ENCODE measurements at places on chromosomes 7 and 10. TPM values are rescaled to one million over a fixed set of nuclear protein-coding genes. Genes with fewer than 3 reads are reported as not detected.

Gene DGKI
- 0.12 TPM for total RNA-seq

Gene ZC3HAV1L
- total RNA-seq, result 4.3 TPM

Gene CDK1
- 131 TPM for total RNA-seq

DNA sequence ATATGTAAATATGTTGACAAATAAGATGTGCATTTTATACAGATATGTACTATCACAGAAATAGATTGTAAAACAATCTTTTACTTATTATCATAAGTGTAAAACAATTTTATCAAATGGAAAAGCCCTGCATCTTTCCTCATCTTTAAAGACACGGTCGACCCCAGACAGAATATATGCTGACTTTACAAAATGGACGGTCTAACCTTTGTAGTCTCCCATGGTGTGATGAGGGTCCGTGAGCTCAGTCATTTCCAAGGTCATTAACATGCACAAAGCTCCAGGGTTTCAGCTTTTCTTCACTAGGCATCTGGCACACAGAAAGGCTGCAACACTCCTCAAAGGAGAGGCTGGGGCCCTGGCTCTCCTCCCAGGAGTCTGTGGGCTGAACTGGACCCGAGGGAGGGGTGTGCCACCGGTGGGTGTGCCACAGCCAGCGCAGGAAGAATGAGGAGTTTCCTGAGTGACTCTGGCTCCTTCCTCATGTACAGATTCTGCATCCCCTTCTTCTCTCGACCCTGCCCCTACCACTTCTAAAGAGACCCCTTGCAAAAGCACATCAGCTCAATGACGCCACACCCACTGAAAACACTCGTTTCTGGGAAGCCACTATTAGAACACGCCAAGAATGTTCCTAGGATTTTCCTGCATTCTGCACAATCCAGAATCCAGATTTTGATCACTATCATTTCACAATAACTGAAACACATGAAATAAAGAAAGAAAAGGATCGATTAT lies 26.2 kb upstream of the ABLIM1 start:
- DNase-seq, result peak; percentile 86

DNA sequence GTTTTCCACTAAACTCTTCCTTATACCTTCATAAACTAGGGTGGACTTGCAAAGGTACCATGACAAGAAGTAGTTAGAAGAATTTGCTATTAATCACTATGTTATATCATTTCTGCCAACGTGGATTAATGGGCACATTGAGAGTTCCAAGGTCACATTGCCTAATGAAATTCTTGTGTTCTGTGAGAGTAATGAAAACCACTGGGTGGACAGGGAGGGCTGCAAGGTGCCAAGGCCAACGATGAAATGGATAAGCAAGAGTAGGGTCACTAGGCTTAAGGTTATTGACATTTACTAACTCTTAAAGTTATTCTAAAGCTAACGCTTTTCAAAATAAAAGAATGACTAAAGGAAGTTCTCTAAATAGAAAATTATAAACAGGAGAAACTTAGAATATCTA lies 6.6 kb upstream of the ABCB4 start:
- DNase-seq, result no peak

DNA sequence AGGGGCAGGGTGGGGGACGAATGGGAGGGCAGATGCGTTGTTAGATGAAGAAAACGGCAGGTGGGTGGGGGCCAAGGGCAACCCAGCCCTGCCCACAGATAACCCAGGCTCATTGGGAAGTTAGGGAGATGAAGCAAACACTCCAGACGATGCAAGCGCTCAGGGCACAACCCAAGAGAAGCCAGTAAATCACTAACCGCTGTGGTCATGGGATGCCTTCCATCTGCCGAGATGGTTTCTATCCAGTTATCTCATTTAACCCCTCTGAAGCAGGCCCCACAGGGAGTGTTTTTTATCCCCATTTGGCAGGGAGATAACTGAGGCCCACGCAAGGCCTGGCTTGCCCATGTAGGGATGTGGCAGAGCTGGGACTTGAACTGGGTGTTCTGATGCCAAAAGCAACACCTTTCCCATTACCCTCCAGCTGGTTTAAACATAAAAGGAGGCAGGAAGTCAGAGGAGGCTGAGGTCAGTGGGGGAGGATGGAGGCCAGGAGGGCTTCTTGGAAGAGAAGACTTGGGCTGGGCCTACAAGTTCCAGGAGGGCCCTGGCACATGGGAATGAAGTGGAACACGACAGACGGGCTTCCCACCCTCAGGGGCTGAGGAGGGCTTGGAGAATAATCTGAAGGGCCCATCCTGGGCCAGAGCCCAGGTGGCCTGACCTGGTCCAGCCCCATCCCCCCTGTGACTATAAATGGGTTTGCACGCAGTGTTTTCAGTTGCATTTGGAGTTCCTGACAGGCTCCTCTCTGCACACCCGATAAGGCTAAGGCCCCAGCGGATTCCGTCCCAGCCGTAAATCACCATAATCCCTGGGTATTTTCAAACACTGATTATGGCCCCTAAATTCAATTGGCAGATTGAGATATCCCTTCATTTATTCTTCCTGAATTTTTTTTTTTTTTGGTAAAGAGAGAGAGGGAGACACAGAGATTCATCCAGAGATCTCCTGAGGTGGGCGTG lies 80.9 kb downstream of the NEURL1 start:
- no peak for DNase-seq

DNA sequence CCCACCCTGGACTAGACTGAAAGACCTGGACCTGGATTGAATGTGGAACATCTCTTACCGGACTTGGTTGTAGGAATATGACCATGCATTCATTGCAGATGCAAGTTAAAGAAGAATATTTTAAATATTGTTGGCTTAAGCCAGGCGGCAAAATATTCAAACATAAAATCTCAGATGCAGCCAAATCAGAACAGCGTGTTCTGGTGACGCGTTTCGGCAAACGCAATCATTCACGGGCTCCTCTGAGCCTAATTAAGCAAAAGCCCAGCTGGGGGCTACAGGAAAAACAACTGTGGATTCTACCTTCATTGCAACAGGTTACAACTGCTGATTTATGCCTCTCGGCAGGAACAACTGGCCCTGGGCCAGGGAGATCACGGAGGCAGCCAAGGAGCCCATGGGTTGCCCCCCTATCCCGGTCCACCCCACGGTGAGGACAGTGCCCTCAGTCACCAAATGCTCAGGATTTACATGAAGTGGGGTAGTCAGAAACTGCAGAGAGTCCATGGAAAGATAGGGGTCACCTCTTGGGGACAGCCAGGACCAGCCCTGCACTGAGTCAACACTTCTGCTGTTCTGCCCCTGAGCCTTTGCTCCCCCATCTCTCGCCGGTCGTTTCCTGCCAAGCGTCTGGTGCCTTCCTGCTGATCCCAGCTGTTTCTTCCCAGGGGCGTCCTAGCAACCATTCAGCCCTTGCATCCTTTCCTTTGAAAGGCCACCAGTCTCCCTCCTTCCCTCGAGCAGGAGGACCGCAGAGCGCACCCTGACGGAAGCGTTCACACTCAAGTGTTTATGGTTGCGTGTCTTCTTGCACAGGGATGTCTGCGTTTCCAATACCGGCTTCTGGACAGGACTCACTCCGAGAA lies 64.4 kb upstream of the SFMBT2 start:
- peak; percentile 14 for DNase-seq

- no peak for DNase-seq
These were observed 111.2 kb downstream of the SEM1 start for GRCh38 chr7:96598421-96598820.

DNA sequence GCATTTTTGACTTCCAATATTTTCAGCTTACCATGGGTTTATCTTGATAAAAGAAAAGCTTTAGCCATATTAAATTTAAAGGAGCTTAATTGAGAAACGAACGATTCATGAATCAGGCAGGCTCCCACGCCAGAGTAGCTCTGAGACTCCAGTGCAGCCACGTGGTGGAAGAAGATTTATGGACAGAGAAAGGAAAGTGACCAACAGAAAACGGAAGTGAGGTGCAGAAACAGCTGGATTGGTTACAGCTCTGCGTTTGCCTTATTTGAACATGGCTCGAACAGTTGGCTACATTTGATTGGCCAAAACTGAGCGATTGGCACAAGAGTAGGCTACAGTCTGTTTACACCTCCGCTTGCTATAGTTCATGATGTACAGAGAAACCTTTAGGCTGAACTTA lies 395.4 kb downstream of the GATA3 start:
- DNase-seq, result no peak

- no peak for DNase-seq
These were observed 72.6 kb upstream of the LSM8 start for GRCh38 chr7:118111347-118111746.

DNA sequence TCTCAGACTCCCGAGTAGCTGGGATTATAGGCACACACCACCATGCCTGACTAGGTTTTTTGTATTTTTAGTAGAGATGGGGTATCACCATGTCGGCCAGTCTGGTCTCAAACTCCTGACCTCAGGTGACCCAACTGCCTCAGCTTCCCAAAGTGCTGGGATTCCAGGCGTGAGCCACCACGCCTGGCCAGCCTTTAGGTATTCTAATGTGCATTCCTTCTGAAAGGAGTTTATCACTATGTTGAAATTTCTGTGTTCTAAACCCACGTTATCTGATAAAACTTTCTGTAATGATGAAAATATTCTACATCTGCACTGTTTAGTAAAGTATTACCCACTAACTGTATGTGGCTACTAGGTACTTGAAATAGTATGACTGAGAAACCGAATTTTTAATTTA lies 110.6 kb upstream of the IMMP2L start:
- no peak for DNase-seq

DNA sequence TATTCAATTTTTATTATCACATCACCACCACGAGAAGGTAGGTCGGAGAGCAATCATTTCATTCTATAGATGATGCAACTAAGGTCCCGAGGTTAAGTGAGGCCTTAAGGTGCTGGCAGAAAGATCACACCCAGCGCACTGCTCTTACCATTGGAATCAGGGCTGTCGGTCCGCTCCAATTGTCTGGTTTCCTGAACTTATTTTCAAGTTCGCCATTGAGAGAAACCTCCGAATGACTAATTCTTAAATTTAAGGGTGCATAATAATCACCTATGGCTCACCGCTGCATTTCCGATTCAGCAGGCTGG lies 625 bp upstream of the GSTO2 start:
- no peak for DNase-seq
